ENCODE measurements at places on chromosomes 2 and 18.

GRCh38 chr2:109254174-109254904, 125.3 kb downstream of the SH3RF3 start:
- no peak for DNase-seq

DNA sequence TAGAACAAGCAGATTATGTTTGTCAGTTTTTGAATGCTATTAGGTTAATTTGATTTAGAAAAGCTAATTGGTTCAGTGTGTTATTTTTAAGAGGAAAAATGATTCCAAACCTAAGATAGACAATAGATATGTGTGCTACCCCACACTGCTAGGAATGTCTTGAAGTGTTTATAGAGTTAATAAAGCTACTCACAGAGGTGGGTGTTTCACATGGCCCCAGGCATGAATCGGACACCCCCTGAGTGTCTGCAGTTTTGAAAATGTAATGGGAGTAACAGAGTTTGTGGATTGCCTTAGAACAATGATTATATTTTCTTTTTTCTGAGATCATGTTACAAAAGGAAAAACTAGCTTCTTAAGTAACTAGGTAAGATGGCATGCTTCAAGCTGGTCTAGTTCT, 348.3 kb downstream of the ADCYAP1 start:
- DNase-seq = no peak

- DNase-seq = no peak
Measured at GRCh38 chr2:29241955-29242565, 126.8 kb downstream of the CLIP4 start.

DNA sequence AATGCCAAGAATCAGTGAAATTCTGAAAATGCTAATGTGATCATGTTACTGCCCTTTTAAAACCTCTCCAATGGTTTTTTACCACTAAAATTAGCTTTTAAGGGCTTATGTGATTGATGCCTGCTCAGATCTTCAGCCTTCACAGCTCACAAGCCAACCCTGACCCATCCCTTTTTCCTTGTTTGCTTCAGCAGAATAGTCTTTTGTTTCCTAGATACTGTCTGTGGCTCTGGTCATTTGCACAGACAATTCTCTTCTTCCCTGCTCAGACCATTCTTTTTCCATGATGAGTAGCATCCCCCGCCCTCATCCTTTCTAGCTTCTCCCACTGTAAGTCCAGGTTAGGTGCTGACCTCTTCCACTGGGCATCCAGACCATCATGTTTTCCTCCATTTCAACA, 164.9 kb upstream of the NT5C1B start:
- no peak for DNase-seq

GRCh38 chr18:62164310-62164709, 22.5 kb downstream of the PIGN start:
- DNase-seq = no peak

DNA sequence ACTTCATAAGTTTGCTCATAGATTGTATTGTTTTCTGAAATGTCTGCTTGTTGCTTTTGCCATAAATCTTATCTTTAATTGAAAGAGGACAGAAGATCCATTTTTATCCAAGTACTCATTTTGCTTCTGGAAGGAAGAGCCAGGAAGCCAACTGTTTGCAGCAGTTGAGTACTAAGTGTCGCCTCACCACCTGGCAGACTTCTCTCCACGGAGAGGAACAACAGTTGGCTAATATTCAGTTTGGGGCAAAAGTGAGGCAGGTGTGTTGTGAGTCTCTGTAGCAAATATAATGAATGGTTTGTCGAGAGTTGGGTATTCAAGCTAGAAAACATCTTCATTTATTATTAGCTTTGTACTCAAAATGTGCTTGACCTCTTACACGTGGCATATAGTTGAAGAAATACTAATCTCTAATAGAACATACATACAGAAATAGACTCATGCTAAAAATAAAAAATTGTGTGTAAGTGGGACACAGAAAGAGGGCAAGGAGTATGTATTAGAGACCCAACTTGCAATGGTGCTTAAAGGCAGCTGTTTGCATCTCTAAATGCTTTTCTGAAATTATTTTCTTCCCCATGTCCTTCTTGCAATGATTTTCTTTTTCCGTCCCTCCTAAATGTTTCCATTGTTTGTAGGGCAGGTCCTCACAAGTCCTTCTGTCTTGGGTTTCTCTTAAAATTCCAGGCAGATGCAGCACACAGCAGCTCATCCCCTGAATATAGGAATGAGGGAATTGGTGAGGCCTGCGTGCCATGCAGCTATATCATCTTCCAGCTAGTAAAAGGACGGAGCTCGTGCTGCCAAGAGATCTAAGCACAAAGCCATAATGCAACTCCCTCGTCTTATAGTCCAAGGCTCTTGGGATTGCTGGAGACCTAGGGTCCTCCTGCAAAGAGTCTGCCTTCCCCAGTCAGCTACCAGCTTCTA, 44.8 kb upstream of the MAP3K20 start:
- DNase-seq = no peak

DNA sequence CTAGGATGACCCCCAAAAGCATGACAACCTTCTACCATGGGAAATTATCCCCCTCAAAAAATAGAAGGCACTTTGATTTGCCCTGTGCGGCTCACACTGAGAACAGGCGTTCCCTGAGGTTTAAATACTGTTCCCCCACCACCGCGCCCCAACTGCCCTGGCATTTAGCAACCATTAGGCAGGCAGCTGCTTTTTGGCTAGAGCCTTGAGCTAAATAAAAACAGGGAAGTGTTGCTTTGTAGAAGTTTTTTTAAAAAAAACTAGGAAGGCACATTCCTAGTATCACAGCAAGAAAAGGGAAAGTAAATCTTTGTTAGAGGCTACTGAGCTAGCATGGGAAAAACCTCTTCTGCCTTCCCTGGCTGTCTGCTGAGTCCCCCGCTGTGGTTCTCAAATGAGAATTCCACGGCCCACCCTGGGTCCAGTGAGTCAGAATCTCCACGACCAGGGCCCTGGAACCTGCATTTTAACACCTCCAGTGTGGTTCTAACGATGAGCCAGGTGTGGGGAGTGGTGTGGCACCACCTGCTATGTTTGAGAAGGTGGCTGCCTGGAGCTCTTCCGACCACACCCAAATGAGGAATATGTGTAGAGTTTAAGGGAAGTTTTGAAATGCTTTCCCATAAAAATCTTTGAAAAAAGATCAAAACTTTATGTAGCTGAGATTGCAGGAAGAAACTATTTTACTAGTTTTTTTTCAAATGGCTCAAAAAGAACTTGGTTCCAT, 66.4 kb downstream of the VIT start:
- DNase-seq = no peak

- DNase-seq = no peak
Measured at GRCh38 chr2:20940856-20941255, 103.0 kb downstream of the APOB start.

DNA sequence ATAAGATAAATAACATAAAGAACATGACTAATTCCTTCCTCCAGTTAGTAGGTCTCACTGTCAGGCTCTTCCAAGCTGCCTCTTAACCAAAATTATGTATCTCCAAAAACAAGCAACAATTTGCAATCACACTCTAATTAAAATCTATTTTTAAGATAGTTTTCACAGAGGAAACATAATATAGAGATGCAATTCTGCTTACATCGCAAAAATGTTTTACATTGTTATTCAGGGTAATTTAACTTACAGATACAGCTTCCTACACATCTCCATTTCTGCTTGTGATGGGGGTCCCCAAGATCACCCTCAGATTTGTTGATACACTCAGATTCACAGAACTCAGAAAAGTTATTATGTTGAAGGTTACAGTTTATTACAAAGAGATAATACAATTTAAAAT, 115.5 kb downstream of the DSC3 start:
- no peak for DNase-seq

DNA sequence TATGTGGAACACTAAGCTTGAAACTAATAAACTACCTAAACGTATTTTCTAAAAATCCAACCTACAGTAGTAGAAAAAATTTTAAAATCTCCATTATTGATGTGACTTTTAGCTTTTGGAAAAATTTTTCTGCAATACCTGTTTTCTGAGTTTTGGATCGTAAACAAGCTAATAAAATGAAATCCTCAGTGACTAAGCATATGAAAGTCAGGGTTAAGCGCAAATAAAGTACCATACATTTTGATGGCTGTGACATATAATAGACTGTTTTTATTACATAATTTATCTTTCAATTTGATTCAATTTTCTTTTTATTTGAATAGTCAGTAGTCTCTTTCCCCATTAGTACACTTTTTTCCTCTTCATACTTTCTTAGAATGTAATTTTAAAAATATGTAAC, 683.6 kb downstream of the NUP35 start:
- no peak for DNase-seq

DNA sequence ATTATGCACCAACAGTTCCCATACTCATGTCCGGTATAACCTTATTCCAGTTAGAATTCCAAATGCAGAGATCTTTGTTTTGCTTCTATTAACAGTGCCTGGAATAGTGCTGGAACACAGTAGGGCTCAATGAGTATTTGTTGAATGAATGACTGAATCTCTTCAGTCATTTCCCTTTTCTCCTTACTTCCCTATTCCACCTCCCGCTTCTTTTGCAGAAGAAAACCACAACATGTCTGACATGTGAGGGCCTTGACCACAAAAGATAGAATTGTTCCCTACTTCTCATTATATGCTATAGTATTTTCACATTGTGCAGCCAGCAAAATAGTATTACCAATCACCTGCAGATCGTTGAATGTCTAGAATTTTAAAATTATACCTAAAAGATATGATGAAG, 19.5 kb upstream of the HNRNPLL start:
- no peak for DNase-seq

- no peak for DNase-seq
Measured at GRCh38 chr2:192265751-192266150, 71.0 kb upstream of the TMEFF2 start.

- DNase-seq = peak; percentile 55
Measured at GRCh38 chr2:112634153-112634873, 11.4 kb upstream of the SLC20A1 start.

- DNase-seq = no peak
Measured at GRCh38 chr2:197028230-197028629, 101.7 kb upstream of the PGAP1 start.

GRCh38 chr2:169819106-169819505, 5.6 kb downstream of the METTL5 start:
- no peak for DNase-seq

GRCh38 chr2:141468761-141469160, 662.1 kb downstream of the LRP1B start:
- DNase-seq = no peak

DNA sequence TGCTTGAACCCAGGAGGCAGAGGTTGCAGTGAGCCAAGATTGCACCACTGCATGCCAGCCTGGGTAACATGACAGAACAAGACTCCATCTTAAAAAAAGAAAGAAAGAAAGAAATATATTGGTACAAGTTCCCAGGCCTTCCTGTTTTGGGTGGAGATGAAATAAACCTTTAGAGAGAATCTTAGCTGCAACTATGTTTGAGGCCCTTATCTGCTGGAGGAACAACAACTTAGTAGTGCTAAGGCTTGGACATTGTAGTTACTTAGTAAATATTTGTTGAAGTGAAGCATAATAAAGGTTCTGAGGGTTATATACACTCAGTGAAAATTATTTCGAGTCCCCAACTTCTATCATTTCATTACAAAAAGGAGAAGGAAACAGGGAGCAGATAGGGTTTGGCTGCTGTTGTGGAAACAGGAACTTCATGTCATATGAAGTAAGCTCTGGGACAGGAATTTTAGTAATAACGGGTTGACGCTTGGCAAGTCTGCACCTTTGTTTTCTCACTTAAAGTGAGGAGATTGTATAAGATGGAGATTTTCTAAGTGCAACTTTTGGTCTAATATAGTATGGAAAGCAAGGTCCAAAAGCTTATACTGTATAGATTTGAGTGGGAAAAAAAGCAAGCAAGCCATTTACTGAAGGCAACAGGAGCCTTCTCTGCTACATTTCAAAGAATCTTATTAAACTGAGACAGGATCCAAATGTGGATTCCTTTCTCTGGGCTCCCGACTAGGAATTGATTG, 40.0 kb upstream of the AGPS start:
- DNase-seq = no peak

GRCh38 chr2:134232868-134233727, 20.8 kb upstream of the MGAT5 start:
- DNase-seq = no peak

- DNase-seq = no peak
Measured at GRCh38 chr2:25447018-25447417, 105.3 kb upstream of the DNMT3A start.

- DNase-seq = no peak
Measured at GRCh38 chr2:136127356-136127755, 9.4 kb upstream of the CXCR4 start.

DNA sequence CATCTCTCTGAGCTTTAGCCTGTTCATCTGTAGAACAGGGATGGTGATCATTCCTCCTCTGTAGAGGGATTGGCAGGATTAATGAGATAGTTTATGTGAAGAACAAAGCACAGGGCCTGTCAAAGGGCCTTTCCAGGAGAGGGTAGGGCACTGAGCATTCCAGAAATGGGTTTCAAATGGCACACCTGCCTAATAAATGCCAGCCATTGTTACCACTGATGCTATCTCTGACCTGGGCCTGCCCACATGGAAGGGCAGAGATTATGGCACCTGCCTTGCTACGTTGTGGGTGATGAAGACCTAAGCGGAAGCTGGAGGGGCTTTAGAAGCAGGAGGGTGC, 31.0 kb upstream of the GMPPA start:
- DNase-seq = no peak

GRCh38 chr2:42951263-42951938, 159.0 kb upstream of the HAAO start:
- DNase-seq = no peak

GRCh38 chr2:215878476-215879063, 134.8 kb downstream of the MREG start:
- no peak for DNase-seq

GRCh38 chr18:12287684-12288402, 20.2 kb upstream of the TUBB6 start:
- peak; percentile 95 for DNase-seq

DNA sequence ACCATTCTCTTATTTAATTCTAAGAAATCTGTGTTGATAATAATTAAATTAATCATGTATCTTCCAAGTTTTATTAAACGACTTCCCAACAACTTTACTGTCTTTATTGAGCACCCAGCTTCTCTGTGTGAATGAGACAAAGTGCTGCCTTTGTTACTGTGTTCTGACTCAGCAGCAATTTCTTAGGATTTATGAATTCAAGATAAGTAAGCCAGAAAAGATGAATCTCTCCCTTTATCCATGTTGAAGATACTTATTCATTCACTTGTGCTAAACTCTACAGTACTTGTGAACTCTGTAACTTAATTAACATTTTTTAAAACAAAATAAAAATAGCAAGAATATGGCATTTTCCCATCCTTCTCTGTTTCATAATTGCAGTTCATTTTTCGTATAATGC, 1403.3 kb upstream of the DDX18 start:
- no peak for DNase-seq

DNA sequence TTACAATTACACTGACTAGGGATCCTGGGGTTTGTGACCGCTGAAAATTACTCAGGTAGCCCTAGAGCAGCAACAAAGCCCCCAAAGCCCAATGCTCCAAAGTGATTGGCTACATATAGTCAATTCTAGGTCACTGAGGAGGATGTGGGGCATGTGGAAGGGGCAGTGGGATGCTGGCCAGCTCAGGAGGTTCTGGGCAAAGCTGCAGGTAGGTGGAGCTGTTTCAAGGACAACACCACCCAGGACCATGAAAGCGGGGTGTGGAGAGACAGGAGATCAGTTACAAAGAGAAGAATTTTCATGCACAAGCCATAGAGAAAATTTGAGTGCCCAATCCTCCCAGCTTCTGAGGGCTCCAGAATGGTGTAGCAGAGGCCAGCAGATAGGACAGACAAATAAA, 75.0 kb upstream of the CCDC85A start:
- no peak for DNase-seq

Measured in tibial artery (tissue), 4 donors.